T-helper 17 cell (primary cell): ENCODE measurements at places on chromosomes 5 and 9. TPM values are rescaled to one million over a fixed set of nuclear protein-coding genes. Genes with fewer than 3 reads are reported as not detected.

Gene PCDHA7
- not detected for total RNA-seq

Gene PDE6A
- not detected for total RNA-seq

GRCh38 chr5:27377626-27378025, 339.2 kb upstream of the CDH9 start:
- no peak for DNase-seq

Gene SLC34A3
- total RNA-seq = not detected

- no peak for DNase-seq
Measured at GRCh38 chr5:1558944-1559343, 35.2 kb upstream of the LPCAT1 start.

Gene FNBP1
- 219 TPM for total RNA-seq

Gene TRIM23
- 18.4 TPM for total RNA-seq

DNA sequence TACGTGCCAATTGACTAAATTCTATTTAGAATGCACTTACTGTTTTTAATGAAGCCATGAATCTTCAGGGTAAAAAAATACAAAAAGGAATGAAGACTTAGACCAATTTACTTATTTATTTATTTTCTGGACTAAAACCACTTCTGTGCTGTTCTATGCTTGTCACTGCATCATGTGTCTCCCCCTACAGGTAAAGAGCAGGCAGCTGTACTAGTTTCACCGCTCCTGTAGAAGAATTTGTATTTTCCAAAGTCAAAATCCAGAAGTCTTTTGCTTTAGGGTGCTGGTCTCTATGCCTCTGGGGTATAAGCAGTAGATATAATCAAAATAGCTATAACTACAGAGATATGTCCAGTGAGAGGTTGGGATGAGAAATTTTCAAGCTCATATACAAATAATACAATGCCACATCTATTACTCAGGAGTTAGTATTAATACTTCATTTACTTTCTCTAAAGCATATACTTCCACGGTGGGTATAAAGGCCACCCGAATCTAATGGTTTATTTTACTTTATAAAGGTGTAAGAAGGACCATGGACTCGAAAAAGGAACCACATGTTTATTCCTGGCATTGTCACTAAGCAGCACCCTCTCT, 591.5 kb downstream of the RAB3C start:
- DNase-seq = no peak

DNA sequence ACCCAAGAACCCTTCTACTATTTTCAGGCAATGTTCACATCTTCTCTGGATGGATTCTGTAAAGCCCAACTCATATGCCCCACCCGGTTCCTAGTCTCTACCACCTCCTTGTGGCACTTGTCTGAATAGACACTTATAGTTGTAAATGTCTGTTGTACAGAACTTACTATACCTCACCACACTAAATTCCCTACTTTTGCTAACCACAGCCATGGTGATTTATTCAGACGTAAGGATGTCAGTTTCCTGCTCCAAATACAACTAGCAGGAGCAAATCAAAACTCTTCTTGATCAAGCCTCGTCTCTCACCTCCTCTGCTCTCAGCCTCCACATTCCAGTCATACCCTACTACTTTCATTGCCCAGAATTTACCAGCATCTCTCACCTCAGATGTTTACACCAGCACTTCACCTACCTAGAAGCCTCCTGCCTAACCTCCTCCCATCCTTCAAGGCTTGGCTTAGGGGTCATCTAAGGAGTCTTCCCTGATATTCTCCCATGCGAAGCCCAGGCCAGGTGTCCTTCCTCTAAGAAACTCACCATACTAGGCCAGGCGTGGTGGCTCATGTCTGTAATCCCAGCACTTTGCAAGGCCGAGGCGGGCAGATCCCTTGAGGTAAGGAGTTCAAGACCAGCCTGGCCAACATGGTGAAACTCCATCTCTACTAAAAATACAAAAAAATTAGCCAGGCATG, 75.5 kb downstream of the MAPKAP1 start:
- DNase-seq = no peak

DNA sequence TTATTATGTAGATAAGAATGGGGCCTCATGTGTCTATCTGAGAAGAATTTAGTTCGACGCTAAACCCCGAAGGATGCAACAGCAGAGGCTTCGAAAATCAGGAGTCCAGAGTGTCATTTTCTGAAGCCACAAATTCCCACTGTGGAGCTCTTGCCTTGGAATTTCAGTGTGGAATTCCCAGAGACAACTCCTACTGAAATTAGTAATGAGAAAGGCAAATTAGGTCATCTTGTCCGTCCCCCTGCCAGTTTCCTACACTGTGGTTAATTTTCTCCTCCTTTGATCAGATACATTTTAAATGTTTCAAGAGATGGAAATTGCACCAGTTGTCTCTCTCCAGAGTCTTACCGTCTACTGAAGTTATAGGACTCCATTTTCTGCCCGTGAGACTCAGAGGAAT, 633.6 kb downstream of the BNC2 start:
- no peak for DNase-seq

GRCh38 chr5:177079606-177080005, 7.1 kb upstream of the FGFR4 start:
- no peak for DNase-seq

Gene RNF20
- total RNA-seq = 34.9 TPM

DNA sequence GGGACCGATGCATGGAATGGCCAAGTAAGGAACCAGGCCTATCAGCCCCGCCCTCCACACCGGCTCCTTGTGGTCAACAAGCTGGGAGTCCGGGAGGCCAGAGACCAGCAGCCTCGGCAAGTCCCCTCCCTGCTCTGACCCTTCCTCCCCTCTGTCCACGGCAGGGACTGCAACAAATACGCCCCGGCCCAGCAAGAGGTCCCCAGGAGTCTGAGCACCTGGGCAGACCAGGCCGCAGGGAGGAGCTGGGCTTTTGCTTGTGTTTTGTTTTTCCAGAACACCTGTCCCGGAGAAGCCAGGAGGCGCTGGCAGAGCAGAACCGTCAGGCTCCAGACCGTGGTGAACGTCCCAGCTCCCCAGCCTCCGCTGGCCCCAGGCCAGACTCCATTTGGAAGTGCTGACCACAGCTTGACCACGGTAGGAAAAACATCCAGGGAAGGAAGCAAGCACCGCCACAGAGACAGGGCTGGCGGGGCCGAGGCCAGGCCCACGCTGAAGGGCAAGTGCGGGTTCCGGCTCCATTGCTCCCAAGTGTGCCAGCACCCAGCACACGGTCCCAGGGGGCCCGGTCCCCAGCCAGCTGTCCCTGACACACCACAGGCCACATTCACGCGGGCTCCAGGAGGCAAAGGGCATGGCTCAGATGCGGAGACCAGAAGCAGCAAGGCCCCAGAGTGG, 56.7 kb downstream of the VAV2 start:
- DNase-seq = no peak
